ENCODE measurements at places on chromosomes 7 and 10.

DNA sequence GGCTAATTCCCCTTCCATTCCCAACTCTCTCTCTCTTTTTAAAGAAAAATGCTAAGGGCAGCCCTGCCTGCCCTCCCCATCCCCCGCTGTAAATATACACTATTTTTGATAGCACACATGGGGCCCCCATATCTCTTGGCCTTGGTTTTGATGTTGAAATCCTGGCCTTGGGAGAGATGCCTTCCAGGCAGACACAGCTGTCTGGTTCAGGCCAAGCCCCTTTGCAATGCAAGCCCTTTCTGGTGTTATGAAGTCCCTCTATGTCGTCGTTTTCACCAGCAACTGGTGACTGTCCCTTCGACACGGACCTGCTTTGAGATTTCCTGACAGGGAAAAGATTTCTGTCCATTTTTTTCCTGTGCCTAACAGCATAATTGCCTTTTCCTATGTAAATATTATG is 3.0 kb downstream of the ADRA2A start:
- no peak for DNase-seq

GRCh38 chr10:102674566-102674965 is 30.3 kb downstream of the TRIM8 start:
- DNase-seq = no peak

GRCh38 chr10:132274986-132275385 is 32.8 kb downstream of the STK32C start:
- peak; percentile 42 for DNase-seq

- DNase-seq = no peak
These were observed 19.4 kb downstream of the HIPK2 start for GRCh38 chr7:139758388-139758787.

- DNase-seq = no peak
These were observed 7.8 kb downstream of the MEOX2 start for GRCh38 chr7:15678653-15679052.

- DNase-seq = no peak
These were observed 41.3 kb downstream of the LRMDA start for GRCh38 chr10:75472685-75473084.

GRCh38 chr7:129990403-129991192 is 37.8 kb upstream of the UBE2H start:
- no peak for DNase-seq

DNA sequence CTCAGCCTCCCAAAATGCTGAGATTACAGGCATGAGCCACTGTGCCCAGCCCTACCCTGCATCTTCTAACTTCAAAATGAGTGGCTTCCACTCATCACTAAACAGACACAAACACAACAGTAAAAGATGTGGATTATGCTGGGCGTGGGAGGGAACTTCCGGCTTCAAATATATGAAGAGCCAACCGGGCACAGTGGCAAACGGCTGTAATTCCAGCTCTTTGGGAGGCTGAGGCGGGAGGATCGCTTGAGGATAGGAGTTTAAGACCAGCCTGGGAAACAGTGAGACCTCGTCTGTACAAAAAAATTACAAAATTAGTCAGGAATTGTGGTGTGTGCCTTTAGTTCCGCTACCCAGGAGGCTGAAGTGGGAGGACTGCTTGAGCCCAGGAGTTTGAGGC is 92.2 kb upstream of the GNA12 start:
- DNase-seq = peak; percentile 22

- no peak for DNase-seq
These were observed 1008.5 kb downstream of the ANKRD7 start for GRCh38 chr7:119233015-119233414.

DNA sequence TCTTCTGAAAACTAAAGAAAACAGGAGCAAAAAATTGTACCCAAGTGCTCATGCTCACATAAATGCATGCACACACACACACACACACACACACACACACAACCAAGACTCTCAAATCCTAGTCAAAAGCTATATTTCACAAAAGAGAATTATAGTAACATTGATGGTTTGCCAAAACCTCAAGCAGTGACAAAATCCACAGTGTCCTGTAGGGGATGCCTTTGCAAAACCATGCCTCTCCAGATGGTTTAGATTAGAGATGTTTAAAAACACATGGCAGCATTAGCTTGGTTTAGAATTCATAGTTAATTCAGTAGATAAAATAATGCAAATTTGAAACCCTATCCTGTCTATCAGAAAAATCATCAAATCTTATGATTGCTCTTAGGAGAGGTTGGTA is 232.2 kb downstream of the DYNC1I1 start:
- DNase-seq = no peak

GRCh38 chr7:127396184-127396583 is 3.7 kb upstream of the ZNF800 start:
- no peak for DNase-seq

Data from RWPE2 (cell line).